ENCODE measurements at places on chromosomes 16 and 17. TPM values are rescaled to one million over a fixed set of nuclear protein-coding genes. Genes with fewer than 3 reads are reported as not detected.

GPR142 gene
- 0.15 TPM for total RNA-seq

ITGAX gene
- total RNA-seq, result 1.7 TPM

CACNG1 gene
- not detected for total RNA-seq

RAB11FIP4 gene
- 6.1 TPM for total RNA-seq

HS3ST2 gene
- 3.8 TPM for total RNA-seq
